ENCODE measurements at places on chromosomes 6 and 20.

GRCh38 chr20:63366390-63367365 is 5.5 kb upstream of the CHRNA4 start:
- DNase-seq, result no peak

- peak; percentile 86 for DNase-seq
These were observed 839.4 kb downstream of the MAFB start for GRCh38 chr20:39849664-39850063.

DNA sequence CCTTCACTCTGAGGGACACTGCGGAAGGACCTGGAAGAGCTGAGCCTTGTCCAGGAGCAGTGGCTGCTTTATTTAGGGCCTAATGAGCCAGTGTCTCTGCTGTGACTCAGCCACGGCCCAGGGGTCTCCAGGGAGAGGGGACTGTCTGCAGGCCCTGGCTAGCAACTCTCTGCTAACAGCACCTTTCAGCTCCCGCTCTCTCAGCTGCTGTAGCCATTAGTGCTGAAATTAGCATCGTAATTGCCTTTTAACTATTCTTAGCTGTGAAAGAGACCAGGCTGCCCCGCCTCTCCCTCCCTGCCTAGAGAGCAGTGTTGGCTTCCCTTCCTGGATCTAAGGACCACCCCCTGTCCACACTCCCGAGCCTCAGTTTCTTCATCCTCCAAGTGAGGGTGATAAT is 53.1 kb upstream of the SLC32A1 start:
- no peak for DNase-seq

DNA sequence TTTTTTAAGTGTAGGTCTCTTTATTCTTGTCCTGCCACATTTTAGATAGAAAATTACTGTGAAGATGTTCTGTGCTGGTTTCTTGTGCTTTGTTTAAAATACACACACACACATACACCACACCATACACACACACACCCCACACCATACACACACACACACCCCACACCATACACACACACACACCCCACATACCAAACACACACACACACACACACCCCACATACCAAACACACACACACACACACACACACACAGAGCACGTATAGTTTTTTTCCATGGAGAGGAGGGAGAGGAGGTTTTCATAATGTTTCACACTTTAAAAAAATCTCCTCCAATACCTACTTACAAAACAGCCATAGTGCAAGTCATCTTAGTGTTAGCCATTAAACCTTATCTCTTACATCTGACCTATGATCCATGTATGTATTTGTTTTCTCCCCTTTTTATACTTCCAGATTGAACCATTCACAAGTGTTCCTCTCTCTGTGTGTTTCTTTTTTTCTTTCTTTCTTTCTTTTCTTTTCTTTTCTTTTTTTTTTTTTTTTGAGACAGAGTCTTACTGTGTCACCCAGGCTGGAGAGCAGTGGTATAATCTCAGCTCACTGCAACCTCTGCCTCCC is 19.7 kb upstream of the CITED2 start:
- no peak for DNase-seq

DNA sequence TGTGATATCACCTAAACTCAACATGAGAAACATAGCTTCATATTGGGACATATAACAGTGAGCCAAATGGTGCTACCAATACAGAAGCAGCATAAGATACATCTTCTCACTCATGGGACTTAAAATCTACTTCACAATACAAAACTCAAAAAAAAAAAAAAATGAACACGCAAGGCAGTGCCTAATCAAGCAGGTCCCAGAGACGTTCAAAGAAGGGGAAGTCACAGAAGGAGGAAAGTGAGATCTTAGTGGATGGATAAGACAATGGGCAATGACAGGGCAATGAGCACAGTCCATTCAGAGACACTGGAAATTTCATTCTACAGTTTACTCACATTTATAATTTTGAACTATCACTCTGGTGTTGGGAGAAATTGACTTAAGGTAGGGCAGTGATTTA is 88.3 kb downstream of the FAM50B start:
- no peak for DNase-seq

DNA sequence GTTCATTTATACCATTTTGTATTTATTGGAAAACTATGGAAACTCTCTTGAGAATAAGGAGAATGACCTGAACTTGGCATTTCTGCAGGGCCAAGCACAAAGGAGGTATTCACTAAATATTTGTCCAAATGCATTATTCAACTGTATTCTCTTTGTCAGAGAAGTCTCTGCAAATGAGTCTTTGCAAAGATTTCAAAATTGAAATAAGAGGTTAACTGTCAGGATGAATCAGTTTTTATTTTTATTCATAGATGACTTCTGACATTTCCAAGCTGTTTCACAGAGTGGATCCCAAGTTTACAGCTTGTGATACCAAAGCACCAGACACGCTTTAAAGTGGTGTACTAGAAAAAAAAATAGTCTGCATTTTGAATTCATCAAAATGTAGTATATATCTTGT is 131.6 kb downstream of the UTRN start:
- no peak for DNase-seq

DNA sequence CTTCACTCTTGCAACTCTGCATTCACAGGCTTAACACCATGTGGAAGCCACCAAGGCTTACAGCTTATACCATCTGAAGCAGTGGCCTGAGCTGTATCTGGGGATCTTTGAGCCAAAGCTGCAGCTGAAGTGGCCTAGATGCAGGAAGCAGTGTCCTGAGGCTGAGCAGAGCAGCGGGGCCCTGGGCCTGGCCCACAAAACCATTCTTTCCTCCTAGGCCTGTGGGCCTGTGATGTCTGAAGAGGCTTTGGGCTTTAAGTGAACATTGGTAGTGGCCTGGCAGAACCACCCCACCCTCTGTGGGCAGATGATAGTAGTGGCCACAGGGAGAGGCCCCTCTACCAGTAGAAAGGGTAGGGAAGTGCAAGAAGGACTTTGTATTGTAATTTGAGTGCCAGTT is 6.9 kb upstream of the PREP start:
- no peak for DNase-seq

- peak; percentile 31 for DNase-seq
These were observed 10.4 kb upstream of the VNN2 start for GRCh38 chr6:132768051-132768517.

- DNase-seq, result no peak
These were observed 151.9 kb upstream of the CARMIL1 start for GRCh38 chr6:25127076-25127837.

DNA sequence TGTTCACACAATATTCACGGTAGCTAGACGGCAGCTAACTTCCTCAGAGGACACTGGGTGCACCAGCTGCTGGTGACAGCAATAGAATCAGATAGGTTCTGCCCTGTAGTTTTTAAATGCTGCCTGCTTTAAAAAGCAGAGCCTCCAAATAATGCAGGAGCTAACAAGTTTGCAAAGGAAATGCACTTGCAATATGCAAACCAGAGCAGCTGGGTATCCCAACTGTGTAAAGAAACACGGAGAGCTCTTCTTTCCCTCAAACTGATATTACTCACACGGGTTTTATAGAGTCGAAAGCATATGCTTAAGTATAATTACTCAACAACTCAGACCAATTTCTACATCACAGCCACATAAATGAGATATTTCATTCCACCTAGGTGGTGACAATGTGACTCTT is 432.7 kb downstream of the TFAP2A start:
- no peak for DNase-seq

DNA sequence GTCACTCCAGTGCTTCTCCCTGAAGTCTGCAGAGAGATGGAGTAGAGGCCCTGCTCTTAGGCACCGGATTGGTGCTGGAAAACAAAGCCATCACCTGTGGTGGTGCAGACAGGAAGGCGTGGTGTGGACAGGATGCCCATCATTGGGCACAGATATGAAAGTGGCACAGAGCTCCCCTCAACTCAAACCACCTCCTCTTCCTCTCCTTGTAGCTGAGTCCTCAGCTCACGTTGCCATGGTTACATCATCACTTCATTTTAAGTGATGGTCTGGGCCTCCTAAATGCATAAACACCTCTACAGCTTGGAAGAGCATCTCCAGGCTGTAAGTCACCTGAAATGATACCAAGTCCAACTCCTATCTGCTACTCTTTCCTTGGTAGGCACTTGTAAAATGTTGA is 8.0 kb upstream of the RTF2 start:
- DNase-seq, result no peak

- no peak for DNase-seq
These were observed 85.4 kb downstream of the CD40 start for GRCh38 chr20:46203510-46203837.

- no peak for DNase-seq
These were observed 54.1 kb upstream of the PDE7B start for GRCh38 chr6:135797361-135797760.

DNA sequence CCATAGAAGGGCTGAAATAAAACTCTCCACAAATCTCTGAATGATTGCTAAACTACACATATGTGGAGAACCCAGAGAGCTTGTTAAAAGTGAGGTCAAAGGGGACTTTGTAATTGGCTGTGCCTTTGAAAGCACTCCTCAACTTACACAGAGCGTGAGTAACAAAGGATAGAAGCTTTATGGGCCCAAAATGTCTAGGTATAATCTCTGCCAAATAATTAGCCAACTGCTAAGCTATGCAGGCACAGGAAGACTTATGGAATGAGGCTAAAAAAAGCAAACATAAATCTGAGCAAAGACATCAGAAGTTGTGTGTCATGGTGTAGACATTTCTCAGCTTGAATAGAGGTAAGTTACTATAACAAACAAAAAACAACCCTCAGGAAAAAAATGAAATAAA is 23.3 kb upstream of the UST start:
- no peak for DNase-seq

DNA sequence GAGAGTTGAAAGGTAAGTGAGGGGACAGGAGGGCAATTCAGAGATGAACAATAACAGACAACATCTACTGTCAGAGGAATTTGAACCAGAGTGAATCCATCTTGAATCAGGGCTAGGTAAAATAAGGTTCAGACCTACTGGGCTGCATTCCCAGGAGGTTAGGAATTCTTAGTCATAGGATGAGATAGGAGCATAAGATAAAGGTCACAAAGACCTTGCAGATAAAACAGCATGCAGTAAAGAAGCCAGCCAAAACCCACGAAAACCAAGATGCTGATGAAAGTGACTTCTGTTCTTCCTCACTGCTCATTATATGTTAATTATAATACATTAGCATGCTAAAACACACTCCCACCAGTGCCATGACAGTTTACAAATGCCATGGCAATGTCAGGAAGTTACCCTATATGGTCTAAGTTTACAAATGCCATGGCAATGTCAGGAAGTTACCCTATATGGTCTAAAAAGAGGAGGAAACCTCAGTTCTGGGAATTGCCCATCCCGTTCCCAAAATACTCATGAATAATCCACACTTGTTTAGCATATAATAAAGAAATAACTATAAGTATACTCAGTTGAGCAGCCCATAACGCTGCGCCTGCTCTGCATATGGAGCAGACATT is 248.5 kb downstream of the HAO1 start:
- no peak for DNase-seq

DNA sequence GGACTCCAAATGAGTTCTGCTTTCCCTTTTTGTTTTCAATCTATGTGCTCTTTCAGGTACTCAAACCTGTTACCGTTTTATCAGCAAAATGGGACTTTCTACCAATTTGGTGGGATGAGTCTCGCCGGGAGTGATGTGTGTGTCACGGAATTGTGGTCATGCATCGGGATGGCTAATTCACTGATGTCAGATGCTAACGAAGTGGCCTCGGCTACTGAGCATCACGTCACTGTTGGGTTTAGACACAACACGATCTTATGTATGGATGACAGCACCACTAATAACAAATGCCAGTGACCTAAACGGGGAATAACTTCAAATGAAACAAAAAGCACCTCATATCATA is 1.6 kb upstream of the PCK1 start:
- DNase-seq, result no peak

GRCh38 chr20:54047048-54047447 is 23.3 kb downstream of the BCAS1 start:
- DNase-seq, result no peak

- DNase-seq, result no peak
These were observed 17.8 kb upstream of the FOXC1 start for GRCh38 chr6:1591926-1592325.

DNA sequence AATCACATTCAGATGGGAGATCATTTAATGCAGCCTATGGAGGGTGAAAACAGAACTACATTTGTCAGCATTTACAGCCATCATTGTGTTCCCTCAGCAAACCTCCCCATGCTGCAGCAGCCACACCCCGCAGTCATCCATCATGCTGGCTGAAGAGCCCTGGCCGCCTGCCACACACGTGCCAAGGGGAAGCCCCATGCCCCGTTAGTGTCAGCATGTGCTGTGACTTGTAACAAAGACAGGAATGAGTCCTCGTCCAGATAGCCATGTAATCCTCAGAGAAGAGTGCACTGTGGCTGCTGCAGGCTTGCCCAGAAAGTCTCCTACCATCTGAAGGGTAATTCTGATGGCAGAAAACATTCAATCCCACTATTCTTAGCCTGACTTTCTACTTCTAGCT is 1097.8 kb downstream of the KIF16B start:
- peak; percentile 28 for DNase-seq

GRCh38 chr6:152096863-152097496 is 289.5 kb downstream of the ESR1 start:
- no peak for DNase-seq

GRCh38 chr6:39221779-39222641 is 7.3 kb downstream of the KCNK5 start:
- DNase-seq, result peak; percentile 7

DNA sequence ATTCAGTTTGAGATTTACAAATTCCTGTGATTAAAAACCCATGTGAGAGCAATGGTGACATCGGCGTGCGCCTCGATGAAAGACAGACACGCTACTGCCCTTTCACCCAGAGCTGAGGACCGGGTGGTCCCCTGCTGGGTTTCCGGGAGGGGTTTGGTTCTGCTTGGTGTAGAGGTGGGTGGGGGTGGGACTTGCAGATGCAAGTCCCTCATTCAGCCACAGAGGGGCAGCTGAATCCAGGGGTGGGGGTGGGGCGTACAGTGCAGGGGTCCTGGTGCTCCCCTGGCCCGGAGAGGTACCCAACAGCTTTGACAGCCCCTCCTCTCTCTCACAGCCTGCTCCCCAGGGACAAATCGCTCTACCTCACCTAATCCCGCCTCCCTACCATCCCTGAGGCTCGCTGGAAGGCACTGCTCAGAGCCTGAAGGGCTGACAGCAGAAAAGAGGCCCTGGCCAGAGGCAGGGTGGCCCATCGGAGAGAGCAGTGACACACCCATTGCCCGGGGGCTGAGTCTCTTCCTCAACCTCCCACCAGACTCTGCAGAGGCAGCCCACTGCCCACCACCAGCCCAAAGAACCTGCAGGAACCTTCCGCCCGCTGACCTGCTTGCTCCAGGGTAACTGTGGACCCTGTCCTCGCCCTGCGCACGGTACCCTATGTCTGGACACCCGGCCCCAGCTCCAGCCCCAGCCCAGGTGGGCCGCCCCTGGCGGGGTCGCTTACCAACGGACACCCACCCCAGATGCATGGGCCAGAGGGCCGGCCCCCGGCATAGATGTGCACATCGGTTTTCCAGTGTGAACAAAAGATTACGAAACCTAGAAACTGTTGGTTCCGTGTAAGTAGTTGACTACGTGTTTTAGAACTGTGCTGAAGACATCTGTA is 118.4 kb downstream of the JPH2 start:
- no peak for DNase-seq

DNA sequence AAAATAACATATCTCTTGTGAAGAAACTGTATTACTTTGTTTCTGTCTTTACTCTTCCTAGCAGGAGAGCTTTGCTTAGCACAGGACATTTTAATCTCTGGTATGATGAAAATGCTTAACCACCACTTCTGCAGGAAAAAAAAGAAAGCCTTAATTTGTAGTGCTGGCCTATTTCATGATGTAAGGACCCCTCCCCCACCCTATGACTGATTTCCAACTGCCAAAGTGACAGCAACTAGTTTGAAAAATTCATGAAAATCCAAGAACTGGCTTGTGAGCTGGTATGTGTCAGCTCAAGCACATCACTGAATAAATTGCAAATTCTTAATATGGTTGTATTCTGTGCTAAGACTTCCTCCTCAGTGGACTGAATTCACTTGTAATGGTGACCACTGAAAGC is 125.3 kb downstream of the REV3L start:
- DNase-seq, result no peak
